RPMI7951 (cell line): ENCODE measurements at places on chromosomes 1 and 21.

DNA sequence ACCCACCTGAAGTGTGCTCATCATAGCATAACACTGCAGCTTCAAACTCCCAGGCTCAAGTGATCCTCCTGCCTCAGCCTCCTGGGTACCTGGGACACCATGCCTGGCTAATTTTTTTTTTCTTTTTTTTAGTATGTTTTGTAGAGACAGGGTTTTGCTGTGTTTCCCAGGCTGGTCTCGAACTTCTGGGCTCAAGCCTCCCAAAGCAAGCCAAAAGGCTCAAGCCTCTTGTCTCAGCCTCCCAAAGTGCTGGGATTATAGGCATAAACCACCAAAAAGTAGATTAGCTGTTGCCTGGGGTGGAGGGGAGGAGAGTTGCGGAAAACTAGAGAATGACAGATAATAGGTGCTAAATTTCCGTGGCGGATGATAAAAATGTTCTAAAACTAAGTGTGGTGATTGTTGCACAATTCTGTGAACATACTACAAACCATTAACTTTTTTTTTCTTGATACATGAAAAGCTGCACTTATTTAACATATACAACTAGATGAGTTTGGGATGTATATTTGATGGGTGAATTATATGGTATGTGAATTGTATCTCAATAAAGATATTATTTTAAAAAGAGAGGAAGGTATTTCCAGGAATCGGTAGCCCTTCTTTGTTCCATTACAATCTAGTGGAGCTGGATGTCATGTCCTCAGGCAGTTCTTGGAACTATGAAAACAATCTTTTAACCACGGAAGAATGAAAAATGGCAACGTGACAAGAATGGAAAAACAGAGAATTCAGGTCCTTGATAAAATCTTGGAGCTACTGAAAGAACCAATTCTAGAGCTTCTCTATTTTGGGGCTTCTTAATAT is 27.3 kb upstream of the MED18 start:
- peak; percentile 70 for DNase-seq

GRCh38 chr1:247293047-247293446 is 37.2 kb downstream of the VN1R5 start:
- DNase-seq = no peak

DNA sequence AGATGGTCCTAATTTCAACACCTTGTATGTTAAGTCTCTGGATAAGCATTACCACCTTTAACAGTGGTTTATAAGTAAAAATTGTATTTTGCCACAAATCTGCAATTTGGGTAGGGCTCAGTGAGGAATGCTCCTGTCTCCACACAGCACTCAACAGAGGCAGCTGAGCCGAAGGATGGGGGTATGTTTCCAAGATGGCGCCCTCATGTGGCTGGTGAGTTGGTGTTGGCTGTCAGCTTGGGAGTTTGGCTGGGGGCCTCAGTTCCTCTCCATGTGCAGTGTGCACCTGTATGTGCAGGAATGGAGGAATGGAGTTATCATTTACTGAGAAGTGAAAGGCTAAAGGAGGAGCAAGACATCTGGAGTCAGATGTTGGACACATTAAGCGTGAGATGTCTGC is 136.8 kb downstream of the GABPA start:
- DNase-seq = no peak

DNA sequence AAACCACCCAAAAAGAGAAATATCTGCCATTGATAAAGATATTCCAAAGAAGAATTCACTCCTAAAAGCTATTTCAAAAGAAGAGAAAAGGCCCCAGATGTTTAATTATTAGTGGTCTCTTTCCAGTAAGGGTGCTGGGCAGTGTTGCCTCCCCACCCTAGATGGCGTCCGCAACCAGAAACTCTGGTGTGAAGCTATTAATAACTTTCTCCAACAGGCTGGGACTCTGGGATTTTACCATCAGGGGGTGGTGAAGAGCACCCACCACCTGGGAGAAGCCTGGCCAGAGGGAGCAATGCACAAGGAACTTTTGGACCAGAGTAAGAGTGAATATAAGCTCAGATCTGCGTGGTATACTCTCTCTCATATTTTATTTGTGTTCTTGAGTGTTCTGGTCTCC is 115.4 kb upstream of the TIAM1 start:
- DNase-seq = no peak

DNA sequence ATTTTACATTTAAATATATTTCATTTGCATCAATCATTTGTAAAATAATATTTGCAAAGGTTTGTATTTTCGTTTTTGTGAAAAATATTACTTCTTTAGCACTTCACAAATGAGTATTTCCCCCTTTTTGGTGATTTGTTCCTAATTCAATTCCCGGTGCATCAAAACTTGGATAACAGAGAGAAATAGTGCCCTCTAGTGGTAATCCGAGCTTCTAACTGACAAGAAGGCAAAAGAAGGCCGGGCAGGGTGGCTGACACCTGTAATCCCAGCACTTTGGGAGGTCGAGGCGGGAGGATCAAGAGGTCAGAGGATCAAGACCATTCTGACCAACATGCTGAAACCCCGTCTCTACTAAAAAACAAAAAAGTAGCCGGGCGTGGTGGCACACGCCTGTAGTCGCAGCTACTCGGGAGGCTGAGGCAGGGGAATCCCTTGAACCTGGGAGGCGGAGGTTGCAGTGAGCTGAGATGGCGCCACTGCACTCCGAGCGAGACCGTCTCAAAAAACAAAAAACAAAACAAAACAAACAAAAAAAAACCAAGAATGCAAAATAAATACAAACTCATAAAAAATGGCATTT is 137.7 kb downstream of the COL11A1 start:
- peak; percentile 38 for DNase-seq

DNA sequence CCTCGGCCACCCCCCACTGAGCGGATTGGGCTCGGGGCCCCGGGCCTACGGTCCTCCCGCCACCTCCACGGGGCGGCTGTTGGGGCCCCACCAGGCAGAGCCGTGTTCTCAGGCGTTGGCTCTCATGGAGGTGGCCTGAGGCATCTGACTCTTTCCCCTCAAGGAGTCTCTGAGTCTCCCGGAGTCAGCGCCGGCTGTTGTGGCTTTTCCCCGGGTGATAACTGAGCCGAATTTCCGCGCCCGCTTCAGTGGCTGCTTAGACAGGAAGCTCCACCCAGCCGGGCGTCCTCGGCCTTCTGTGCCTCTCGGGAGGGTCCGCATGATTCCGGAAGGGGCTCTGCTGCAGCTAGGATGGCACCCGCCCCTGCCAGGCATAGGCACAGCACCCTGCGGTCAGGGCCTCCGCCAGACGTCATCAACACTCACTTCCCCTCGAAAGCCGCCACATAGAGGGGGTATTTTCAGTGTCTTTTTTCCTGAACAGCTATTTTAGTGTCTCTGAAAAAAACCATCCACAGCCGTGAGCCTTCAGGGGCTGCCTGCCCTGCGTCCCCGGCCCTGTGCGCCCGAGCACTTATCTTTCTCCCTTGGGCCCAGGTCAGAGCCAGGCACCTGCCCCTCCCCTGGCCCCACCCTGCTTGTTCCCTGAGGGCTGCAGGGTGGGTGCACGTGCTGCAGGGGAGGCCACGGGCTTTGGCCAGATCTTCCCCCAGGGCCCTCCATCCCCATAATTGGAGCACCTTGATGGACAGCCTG is 72.9 kb downstream of the SKI start:
- DNase-seq = peak; percentile 88
